ENCODE measurements at places on chromosomes 13 and 19.

- DNase-seq: no peak
Measured at GRCh38 chr19:5037936-5038335, 69.0 kb downstream of the KDM4B start.

DNA sequence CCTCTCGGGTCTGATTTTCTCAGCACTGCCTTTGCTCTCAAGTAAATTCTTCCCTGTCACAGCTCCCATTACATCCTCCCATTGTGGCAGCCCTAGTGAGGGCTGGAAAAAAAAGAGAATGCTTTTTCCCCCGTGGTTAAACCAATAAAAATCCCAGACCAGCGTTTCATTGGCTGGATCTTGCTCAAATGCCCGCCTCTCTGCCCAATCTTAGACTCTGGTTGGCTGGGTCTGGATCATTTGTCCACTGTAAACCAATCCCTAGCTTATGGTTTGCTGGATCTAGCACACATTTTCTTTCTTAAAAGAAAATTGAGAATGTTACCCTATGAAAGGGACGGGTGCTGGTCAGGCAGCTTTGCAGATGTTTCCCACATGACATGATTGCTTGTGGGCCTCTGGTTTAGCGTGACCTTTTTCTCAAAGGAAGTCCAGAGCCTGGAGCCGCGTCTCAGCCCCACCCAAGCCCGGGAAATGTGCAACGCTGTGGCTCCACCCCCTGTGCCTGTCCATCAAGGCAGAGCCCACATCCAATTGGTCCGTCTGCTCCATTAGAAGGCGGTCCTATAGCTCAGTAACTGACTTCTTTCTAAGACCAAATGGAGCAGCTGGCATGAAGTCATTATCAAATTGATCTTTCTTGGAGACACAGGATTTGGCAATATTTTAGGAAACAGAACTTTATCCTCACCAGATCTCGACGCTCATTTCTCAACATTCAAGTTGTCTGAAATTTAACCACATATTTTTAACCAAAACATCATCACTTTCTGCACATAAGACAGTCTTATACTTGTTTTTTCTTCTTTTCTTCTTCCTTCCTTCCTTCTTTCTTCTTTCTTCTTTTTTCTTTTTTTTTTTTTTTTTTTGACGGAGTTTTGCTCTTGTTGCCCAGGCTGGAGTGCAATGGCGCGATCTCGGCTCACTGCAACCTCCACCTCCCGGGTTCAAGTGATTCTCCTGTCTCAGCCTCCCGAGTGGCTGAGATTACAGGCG lies 2.6 kb upstream of the MCEMP1 start:
- DNase-seq: no peak

GRCh38 chr13:112986946-112987681 lies 18.1 kb downstream of the MCF2L start:
- no peak for DNase-seq

GRCh38 chr13:113976711-113977684 lies 3.1 kb upstream of the C13orf46 start:
- no peak for DNase-seq

DNA sequence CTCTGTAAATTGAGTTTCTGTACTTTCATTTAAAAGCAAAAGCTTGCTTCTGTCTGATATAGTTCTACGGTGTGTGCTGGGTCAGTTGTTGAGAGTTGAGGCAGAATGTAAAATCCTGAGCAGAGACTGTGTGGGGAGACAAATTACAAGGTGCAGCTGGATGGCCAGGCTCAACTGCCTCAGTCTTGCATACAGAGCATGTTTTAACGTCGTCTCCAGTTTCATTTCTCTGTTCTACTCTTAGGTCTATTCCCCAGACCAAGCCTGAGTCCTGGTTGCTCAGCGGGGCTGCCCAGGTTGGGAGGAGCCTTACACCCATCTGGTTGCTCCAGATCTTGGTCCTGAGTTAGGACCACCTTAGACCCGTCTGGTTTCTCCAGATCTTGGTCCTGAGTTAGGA lies 54.4 kb upstream of the MEDAG start:
- no peak for DNase-seq

DNA sequence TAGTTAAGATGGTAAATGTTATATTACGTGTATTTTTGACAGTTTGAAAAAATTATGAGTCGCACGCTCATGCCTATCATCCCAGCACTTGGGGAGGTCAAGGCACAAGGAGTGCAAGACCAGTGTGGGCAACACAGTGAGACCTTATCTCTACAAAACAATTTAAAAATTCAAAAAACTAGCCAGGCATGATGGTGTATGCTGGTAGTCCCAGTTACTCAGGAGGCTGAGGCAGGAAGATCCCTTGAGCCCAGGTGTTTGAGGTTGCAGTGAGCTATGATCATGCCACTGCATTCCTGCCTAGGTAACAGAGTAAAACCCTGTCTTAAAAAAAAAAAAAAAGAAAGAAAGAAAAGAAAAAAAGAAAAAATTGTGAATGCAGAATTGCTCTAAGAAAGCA lies 58.0 kb downstream of the TBC1D4 start:
- DNase-seq: no peak

- DNase-seq: no peak
Measured at GRCh38 chr13:86579662-86580061, 780.4 kb upstream of the SLITRK6 start.

GRCh38 chr13:73913751-73914518 lies 220.3 kb downstream of the KLF12 start:
- DNase-seq: no peak

DNA sequence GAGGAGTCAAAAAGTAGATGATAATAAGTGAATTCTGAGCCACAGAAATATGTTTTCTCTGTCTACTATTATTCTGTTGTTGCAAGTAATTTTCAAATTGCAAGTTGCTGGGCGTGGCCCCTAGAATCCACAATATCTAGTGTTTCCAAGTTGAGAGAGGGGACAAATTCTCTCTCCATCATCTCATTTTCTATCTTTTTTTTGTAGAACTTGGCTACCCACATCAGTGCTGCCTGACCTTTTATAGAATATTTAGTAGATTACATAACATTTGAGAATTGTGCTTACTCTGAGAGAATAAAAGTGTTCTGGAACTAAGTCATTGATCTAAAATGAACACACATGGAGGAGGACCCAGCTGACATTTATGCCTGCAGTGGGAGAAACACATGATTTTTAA lies 110.9 kb upstream of the CSNK1A1L start:
- no peak for DNase-seq

DNA sequence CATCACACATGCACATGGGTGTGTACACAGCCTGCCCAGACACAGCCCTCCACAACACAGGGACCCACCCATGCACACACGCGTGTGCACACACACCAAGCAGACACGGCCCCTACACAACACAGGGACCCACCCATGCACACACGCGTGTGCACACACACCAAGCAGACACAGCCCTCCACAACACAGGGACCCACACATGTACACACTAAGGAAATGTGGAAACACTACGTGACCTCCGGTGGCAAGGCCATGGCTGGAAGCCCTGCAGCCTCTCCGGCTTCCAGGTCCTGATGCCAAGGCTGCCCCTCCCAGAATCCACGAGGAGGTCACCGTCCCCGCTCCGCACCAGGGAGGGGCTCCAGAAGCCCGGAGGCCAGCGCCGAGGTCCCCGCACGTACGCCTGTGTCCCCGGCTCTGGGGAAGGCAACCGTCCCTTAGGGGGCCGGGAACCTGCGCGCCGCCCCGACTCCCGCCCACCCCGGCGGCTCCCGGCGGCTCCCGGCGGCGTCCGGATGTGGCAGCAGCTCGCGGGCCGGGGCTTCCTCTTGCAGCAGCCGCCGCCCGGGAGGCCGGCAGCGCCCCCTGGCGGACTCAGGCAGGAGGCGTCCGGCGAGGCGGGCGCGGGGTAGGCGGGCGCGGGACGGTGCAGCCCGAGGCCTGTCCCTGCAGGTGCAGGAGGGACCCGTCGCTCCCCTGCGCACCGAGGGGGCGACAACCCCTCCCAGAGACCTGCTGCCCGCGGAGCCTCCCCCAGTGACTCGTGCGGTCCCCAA lies 29.8 kb upstream of the GRTP1 start:
- peak; percentile 21 for DNase-seq

- no peak for DNase-seq
Measured at GRCh38 chr13:110666255-110666533, 39.7 kb downstream of the CARS2 start.

GRCh38 chr13:62879071-62879470 lies 1463.4 kb upstream of the PCDH20 start:
- DNase-seq: no peak

GRCh38 chr19:55491546-55492360 lies 3.5 kb downstream of the SSC5D start:
- no peak for DNase-seq

DNA sequence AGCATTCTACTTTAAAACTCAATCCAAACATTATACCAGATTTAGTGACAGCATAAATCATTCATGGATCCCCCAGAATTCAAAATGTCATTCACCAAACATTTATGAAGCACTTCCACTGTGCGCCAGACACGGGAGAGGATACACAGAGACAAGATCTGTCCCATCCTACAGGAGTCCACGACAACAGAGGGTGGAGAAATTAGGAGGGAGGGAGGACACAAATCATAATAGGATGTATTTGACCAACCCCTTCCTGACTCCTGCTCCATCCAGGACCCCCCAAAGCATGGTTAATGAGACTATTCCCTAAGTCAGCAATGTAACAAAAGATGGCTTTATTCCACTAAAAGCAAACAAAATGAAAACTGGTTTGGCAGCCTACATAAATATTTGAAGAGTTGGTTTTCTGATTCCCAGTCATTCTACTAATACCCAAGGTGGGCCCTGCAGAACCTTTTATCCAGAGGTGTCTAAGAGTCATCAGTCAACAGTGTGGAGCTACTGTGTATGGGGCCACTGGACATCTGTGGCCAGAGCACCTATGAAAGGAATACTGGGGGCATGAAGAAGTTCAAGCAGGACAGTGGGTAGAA lies 62.8 kb upstream of the DOCK9 start:
- no peak for DNase-seq

DNA sequence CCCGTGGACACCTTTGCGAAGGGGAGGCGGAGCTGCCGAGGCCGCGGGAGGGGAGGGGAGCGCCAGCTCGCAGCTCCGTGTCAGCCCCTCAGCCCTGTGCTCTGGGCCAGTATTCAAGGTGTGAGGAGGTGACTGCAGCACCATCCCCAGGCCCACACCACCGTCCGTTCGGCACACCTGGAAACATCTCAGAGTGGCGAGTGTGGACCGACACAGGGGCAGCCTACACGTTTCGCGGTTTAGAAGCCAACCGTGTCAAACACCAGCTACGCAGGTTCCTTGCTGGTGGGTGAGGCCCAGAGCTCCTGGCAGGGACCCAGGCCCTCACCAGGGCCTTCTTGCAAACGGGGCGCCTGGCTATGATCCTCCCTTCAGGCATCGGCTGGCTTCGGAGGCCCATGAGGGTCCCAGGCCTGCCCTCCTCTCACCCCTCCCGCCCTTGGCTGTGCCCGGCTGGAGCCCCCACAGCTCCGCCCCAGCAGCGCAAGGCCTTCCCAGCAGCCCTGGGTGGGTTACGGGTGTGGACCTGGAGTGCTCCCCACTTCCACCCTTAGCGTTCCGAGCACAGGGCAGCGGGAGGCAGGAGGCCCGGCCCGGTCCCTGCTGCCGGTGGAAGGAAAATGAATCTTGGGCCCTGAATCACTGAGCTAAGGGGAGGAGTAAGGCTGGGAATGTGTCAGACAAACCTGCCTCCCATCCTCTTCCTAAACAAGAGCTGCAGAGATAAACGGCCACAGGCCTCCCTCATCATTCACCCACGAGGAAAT lies 1.2 kb downstream of the C13orf46 start:
- DNase-seq: no peak

GRCh38 chr19:49840321-49840720 lies 10.6 kb upstream of the PTOV1 start:
- DNase-seq: no peak

DNA sequence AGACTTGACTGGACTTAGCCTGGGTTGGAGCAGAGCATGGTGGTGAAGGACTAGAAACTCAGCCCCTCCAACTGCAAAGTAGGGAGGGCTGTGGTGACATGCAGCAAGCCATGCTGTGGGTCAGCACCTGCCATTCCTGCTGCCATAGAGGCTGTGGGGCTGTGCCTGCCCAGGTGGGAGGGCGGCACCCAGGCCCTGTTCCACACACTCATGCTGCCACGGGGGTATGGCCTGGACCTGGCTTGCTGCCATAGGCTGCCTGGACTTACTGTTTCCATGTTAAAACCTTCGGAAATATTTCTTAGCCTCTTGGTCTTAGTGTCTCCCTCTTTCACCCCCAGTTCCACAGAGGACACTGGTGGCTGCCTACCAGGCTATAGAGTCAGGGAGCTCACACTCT lies 29.3 kb downstream of the CILP2 start:
- DNase-seq: no peak

- no peak for DNase-seq
Measured at GRCh38 chr13:43805071-43805468, 18.3 kb upstream of the ENOX1 start.

GRCh38 chr19:1351381-1351851 lies 32.3 kb upstream of the NDUFS7 start:
- DNase-seq: no peak

- no peak for DNase-seq
Measured at GRCh38 chr13:72637561-72637960, 89.9 kb downstream of the MZT1 start.

Measured in esophagus squamous epithelium (tissue), 5 donors.